ENCODE measurements at places on chromosomes 1 and 21. TPM values are rescaled to one million over a fixed set of nuclear protein-coding genes. Genes with fewer than 3 reads are reported as not detected.

The TMEM240 gene
- 0.68 TPM for total RNA-seq

The LRRC42 gene
- total RNA-seq = 25.3 TPM

The TRIM46 gene
- 1.8 TPM for total RNA-seq

The DVL1 gene
- total RNA-seq = 89.3 TPM

The GPR52 gene
- total RNA-seq = not detected

The MNDA gene
- not detected for total RNA-seq

The C1QB gene
- total RNA-seq = not detected

The SYT2 gene
- total RNA-seq = 0.06 TPM

The TNFRSF1B gene
- 0.54 TPM for total RNA-seq

The ZC3H12A gene
- 41.3 TPM for total RNA-seq

The GUCA2B gene
- not detected for total RNA-seq

The RGS18 gene
- not detected for total RNA-seq

The SPRR3 gene
- not detected for total RNA-seq

The GBP2 gene
- 0.98 TPM for total RNA-seq

The HSD3B1 gene
- not detected for total RNA-seq

The HLX gene
- 6.2 TPM for total RNA-seq

The DONSON gene
- total RNA-seq = 19.5 TPM

The KCNT2 gene
- 0.08 TPM for total RNA-seq

The FAM163A gene
- not detected for total RNA-seq

The BMP8B gene
- total RNA-seq = 5.2 TPM

The KCNJ6 gene
- 3.6 TPM for total RNA-seq

The CFH gene
- total RNA-seq = 4.7 TPM

The CA6 gene
- total RNA-seq = not detected

The HSF2BP gene
- 1.5 TPM for total RNA-seq

The KCNK1 gene
- total RNA-seq = 21.2 TPM

The THEM5 gene
- total RNA-seq = not detected

The KRTAP19-6 gene
- total RNA-seq = not detected

The LCE6A gene
- not detected for total RNA-seq

The CD160 gene
- not detected for total RNA-seq

The MYOG gene
- total RNA-seq = not detected

The SPATA46 gene
- total RNA-seq = not detected

The DARS2 gene
- total RNA-seq = 44.5 TPM

The HNRNPU gene
- 338 TPM for total RNA-seq

The BSND gene
- total RNA-seq = not detected

The DHRS3 gene
- 44.3 TPM for total RNA-seq

The ALX3 gene
- not detected for total RNA-seq

The CLDN17 gene
- total RNA-seq = not detected

The HMCN1 gene
- total RNA-seq = 0.42 TPM

The DRAXIN gene
- 0.05 TPM for total RNA-seq

The KISS1 gene
- 0.48 TPM for total RNA-seq

The VWA5B1 gene
- total RNA-seq = not detected
